ENCODE measurements at places on chromosomes 2 and 18.
A peak's percentile ranks its signal among the peaks of the same experiment; 100 is the strongest.

- no peak for DNase-seq
These were observed 37.6 kb upstream of the PLEKHM3 start for GRCh38 chr2:208062961-208063360.

DNA sequence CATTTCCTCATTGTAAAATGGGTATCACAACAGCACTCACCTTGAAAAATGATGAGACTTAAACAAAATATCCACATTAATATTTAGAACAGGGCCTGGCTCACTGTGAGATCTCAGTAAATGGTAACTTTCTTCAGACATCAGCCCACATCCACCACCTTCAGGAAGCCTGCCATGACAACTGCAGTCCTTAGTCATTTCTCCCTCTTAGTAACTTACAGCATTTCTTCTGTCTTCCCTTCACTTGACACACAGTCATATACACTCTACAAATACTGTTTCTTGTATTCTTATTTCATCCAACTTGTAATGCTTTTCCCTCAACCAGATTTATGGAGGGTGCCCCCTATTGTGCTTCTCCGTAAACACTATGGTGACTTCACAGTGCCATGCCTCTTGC lies 263.0 kb downstream of the ZNF516 start:
- no peak for DNase-seq

DNA sequence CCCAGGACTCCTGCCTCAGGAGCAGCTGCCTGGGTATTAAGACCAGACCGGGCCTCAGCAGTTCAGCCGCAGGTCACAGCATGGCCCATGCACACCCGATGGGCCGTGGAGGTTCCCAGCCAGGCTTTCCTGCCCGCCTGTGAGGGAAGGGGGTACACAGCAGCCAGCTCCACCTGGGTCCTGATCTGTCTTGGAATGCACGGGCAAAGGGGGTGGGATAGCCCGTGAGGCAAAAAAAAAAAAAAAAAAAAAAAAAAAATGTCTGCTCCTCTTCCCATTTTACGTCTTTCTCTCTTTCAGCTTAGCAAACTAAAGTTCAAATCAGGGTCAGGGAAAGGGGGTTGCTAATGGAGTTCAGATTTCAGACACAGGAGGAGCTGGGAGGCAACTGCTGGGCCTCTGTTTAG lies 385.2 kb downstream of the TNS1 start:
- DNase-seq = no peak

GRCh38 chr2:13714466-13714865 lies 918.1 kb upstream of the LRATD1 start:
- no peak for DNase-seq

- no peak for DNase-seq
These were observed 11.3 kb upstream of the SPATA3 start for GRCh38 chr2:230984393-230985220.

DNA sequence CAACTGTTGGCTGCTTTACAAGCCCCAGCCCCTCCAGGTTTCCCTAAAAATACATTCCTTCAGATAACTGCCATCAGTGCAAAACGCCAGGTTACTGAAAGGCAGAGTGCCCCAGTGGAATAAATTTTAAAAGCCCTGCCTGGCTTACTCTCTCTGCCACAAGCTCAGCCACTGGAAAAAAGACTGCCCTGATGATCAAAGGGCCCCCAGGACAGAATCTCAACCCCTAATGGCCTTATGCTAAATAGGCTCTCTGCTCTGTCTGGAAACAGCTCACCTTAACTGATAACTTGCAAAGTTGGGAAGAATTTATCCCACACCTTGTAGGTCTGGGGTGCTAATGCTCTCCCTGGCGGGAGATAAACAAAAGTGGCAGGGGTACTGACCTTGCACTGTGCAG lies 33.9 kb downstream of the CFAP53 start:
- DNase-seq = no peak

DNA sequence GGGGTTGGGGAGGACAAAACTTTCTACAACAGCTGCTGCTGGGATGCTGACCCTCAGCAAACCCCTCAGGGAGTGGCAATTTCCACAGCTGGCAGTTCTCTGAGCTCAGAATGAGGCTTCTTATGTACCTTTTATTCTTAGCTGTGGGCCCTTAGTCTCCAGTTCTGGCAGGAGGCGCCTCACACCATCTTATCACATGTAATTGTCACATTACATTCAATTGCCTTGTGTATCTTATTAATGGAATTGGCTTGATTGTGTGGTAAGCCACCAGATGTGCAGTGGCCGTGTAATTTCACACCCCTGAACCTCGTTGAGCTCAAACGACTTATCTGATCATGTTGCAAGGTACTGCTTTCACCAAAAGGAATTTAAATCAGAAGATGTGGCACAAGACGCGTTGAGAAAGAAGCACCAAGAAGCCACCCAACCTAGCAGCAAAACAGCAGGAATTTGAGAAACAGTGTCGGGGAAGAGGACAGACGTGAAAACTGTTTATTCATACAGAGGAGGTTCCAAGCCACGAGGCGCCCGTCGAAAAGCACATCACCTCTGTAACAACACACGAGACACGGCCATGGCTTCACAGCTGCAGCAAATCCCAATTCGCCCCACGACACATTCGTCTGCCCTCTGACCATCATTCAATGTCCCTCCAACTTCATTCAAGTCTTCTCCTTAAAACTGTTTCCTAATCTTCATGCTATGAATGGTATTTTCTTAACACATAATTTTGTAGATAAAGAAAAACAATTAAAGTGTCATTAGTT lies 53.6 kb upstream of the LPIN2 start:
- DNase-seq = no peak

DNA sequence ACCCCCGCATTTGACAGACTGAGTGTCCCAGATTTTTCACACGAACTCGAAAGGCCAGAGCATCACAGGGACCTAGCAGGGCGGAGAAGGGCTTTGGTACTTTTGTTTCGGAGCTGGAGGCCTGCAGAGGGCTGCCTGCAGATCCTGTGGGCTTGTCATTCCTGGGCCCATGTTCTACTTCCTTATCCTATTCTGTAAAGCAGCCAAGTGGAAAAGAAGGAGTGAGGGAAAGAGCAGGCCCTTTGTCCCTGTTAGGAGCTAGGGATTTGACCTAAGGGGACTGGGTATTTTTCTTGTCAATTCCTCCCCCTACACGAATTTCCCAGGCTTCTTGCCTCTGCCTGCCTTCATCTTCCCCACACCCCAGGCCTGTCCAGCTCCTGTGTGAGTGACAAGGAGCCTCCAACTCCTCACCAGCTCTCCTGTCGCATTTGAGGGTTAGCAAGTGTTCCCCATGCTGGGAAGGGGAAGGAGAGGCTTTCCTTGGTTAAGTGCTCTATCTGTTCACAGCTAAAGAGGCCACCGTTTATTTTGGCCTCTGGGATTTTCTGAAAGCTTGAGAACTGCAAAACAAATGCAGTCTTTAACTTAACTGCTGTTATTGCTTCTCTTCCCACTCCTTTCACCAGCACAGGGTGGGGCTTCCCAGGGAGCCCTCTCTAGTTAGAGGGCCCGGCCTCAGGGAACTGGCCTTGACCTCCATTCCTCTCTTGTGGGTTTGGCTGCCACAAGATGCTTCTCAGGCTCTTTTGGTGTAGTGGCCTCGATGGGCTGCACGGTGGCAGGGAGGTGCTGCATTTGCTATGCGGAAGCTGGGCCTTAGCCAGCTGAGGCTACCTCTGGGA lies 61.2 kb downstream of the SGPP2 start:
- no peak for DNase-seq

GRCh38 chr2:108404784-108405397 lies 27.1 kb downstream of the SULT1C4 start:
- DNase-seq = no peak

DNA sequence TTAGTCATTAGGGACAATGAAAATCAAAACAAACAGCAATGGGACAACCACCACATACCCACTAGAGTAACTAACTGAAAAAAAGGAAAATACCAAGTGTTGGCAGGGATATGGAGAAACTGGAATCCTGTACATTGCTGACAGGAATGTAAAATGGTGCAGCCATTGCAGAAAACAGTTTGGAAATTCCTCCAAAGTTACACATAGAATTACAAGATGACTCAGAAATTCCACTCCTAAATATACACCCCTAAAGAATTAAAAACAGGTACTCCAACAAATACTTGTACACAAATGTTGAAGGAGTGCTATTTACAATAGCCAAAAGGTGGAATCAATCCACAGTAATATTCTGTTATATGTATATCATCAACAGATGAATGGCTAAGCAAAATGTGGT lies 110.9 kb downstream of the ROCK1 start:
- DNase-seq = peak; percentile 37

- no peak for DNase-seq
These were observed 2.1 kb downstream of the GREB1 start for GRCh38 chr2:11535899-11536344.

DNA sequence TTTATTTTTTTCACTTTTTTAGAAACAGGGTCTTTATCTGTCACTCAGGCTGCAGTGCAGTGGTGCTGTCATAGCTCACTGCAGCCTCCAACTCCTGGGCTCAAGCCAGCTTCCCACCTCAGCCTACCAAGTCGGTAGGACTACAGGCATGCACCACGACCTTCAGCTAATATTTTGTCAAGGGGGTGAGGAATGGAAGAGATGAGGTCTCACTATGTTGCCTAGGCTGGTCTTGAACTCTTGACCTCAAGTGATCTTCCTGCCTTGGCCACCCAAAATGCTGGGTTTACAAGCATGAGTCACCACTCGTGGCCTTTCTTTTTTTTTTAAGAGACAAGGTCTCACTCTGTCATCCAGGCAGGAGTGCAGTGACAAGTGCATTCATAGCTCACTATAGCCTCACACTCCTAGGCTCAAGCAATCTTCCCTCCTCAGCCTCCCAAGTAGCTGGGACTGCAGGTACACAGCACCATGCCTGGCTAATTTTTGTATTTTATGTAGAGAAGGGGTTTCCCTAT lies 13.4 kb downstream of the PPP1R7 start:
- DNase-seq = no peak
